HT1080 (cell line): ENCODE measurements at places on chromosomes 3 and 15. TPM values are rescaled to one million over a fixed set of nuclear protein-coding genes. Genes with fewer than 3 reads are reported as not detected.

GRCh38 chr15:36644191-36644896 lies 64.9 kb downstream of the CDIN1 start:
- DNase-seq: no peak

DNA sequence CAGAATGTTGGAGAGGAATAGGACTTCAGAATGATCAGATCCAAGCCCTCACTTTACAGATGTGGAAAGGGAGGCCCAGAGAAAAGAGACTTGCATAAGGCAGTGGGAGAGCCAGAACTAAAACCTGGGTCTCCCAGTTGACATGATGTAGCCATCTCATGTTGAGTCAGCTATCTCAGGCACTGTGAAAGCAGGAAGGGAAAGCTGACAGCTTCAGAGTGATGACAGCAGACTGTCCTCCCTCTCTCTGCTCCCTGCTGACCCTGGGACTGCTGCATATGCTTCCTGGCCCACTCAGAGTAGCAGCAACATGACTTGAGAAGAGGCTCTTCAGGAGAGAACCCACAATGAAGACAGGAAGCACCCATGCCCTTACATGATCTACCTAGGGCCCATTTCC lies 14.7 kb downstream of the FHIT start:
- no peak for DNase-seq

DNA sequence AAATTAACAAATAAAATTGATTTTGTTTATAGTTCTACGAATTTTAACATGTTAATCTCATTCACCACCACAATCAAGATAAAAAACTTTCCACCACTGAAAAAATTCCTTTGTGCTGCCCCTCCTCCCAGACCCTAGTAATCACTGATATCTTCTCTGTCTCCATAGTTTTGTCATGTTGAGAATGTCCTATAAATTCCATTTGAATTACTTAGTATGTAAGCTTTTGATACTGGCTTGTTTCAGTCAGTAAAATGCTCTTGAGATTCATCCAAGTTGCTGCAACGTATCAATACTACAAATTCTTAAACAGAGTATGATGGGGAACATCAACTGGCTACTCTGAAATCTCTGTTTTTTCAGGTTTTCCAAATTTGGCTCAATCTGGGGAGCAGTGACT lies 129.6 kb downstream of the CTNNB1 start:
- no peak for DNase-seq

GRCh38 chr15:55204464-55204863 lies 7.7 kb upstream of the RSL24D1 start:
- DNase-seq: no peak

DNA sequence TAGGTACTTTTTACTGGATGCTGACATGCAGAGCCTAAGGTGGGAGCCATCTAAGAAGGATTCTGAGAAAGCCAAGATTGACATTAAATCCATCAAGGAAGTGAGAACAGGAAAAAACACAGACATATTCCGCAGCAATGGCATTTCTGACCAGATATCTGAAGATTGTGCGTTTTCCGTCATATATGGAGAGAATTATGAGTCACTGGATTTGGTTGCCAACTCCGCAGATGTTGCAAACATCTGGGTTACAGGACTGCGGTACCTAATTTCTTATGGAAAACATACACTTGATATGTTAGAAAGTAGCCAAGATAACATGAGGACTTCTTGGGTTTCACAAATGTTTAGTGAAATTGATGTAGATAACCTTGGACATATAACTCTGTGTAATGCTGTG lies 125.1 kb downstream of the PLCL2 start:
- no peak for DNase-seq

DNA sequence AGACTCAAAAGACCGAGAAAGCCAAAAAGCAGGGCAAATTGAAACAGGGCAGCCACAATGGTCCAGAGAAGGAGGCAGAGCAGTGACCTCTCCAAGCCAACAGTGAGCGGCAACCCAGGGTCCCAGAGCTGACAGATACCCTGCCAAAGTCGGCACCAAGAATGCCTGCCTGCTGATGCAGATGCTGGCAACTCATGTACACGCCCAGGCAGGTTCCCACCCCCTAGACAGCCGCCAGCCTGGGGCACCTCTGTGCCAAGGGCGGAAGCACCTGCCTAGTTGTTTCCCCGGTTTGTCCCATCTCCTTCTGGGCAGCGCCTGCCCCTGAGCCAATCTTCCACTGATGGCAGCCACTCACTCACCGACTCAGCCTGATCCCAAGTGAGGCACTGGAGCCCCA lies 22.1 kb downstream of the KLHL25 start:
- no peak for DNase-seq

GRCh38 chr3:29275309-29275708 lies 5.6 kb upstream of the RBMS3 start:
- no peak for DNase-seq

DNA sequence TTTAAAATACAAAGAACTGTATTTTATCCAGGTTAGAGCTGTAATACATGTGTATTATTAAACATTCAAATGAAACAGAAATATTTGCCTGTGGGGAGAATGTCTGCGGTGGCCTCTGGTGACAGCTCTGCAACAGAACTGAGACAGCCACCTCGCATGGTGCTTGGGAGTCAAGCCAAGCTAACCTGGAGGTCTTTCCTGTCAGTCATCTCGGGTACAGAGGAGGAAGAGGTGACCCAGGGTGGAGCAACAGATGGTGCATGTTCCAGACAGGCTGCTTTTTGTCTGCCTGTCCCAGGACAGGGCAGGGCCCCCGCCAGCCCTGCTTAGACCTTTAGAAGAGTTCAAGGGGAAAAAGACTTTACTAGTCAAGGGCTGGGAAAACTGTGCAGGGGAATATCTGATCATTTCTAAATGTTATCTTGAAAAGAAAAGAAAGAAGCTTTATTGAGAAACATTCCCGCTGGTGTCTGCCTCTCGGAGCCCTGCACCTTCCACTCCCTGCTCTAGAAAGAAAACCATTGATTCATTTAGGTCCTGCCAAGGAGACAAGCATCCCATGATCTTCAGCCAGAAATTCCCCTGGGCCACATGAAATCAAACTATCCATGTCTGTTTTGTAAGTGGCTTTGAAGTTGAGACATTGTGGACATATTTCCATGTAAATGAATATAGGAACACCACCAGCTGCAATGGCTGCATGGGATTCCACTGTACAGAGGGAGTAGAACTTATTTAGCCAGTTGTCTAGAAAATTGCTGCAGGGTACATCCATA lies 5.5 kb upstream of the NR2E3 start:
- DNase-seq: no peak

GRCh38 chr15:66959875-66960274 lies 105.5 kb upstream of the SMAD3 start:
- no peak for DNase-seq

- DNase-seq: no peak
Observed at GRCh38 chr15:67784856-67785430, 40.4 kb upstream of the SKOR1 start.

GRCh38 chr3:114498539-114499370 lies 204.9 kb downstream of the TIGIT start:
- DNase-seq: peak; percentile 96

DNA sequence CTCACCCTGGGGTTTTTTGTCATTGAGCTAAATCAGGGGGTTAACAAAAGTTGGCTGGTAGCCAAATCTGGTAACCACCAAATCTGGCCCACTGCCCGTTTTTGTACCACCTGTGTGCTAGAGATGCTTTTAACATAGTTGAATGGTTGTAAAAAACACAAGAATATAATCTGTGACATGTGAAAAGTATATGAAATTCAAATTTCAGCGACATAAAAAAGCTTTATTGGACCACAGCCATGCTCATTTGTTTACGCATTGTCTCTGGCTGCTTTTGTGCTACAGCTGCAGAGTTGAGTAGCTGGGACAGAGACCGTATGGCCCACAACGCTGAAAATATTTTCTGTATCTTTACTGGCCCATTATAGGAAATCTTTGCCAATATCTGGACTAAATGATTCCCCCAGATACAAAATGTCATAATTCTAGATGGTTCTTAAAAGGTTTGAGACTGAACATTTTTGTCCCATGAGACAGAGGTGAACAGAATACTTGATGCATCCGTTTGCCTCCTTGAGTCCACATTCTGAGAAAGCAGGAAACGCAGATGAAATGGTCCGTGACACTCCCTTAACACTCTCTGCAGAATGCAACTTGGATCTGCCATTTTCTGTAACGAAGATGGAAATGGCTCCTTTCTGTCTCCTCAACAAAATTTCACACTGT lies 120.9 kb upstream of the PDZRN3 start:
- DNase-seq: no peak

- no peak for DNase-seq
Observed at GRCh38 chr15:62950462-62950931, 92.0 kb upstream of the TPM1 start.

DNA sequence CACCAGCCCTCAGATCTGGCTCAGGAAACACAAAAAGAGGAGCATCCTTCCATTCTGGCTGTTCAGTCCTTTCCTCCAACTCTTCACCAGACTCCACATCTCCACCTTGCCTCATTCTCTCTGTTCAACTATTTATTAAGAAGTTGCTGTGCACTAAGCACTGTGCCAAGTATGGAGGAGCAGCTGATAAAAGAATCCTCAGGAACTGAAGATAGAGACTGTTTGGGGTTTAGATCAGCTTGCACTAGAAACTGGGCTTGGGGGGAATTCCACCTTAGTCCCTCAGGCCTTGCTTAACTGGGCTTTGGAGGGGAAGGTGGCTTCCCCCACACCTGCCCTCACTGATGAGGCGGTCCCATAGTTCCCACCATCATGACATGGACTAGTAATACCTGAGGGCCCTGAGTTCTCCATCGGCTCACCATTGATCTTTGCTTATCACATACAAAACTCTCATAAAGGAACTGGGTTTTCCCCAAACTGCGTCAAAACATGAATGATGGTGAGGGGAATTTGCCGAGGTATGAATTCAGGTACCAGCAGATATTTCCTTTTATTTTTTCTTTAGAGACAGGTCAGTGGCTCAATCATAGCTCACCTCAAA lies 1.7 kb upstream of the CCR8 start:
- DNase-seq: no peak

GRCh38 chr3:174100744-174101143 lies 703.2 kb downstream of the NLGN1 start:
- DNase-seq: no peak

GRCh38 chr3:24709956-24710355 lies 215.3 kb upstream of the THRB start:
- no peak for DNase-seq

GRCh38 chr3:132773071-132773619 lies 50.9 kb upstream of the NPHP3 start:
- no peak for DNase-seq

GRCh38 chr3:106296062-106296461 lies 427.2 kb upstream of the CBLB start:
- no peak for DNase-seq

- DNase-seq: no peak
Observed at GRCh38 chr3:28575746-28576613, 227.4 kb upstream of the AZI2 start.

- peak; percentile 63 for DNase-seq
Observed at GRCh38 chr15:79007066-79007465, 62.2 kb upstream of the CTSH start.

GRCh38 chr3:8749316-8749715 lies 15.7 kb downstream of the CAV3 start:
- no peak for DNase-seq

DNA sequence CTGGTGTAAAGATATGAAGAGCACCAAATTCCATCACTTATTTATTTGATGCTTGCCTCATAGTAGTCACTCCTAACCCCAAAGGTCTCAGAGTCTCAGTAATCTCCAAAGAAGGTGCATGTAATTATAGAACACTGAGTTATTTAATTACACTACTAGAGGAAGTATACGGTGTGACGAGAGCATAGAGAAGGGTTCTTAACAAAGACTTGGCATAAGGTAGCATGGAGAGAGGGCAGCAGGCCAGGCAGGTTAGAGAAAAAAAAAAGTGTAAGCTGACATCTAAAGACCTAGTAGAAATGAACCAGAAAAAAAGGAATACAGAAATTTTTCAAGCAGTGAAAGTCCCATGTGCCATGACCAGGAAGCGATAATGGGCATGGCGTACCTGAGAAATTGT lies 213.3 kb upstream of the TGFBR2 start:
- no peak for DNase-seq

DNA sequence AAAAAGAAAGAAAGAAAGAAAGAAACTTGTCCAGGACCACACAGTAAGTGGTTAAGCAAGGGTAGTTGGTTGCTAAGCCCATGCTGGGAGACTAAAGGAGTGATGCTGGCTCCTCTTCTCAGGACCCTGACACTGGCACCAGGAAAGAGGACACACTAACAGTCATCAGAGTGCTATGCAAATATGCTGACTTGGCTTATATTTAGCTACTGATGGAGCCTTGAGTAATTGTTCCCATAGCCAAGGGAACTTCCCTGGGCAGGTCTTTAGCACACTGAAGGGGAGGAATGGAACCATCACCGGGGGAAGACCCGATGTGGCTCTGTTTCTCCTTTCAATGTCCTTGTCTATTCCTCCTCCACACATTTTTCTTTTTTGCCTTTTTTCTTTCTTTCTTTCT lies 6.2 kb downstream of the TMEM40 start:
- DNase-seq: no peak

Gene ZCWPW2
- total RNA-seq: not detected in 2 replicates

Gene GOLGA6L9
- total RNA-seq: 0.29 and 0.67 TPM in 2 replicates

Gene ANKRD28
- 96.1 and 98.7 TPM in 2 replicates for total RNA-seq

Gene SERINC4
- 0.13 and 0.18 TPM in 2 replicates for total RNA-seq

Gene GOLGA6A
- not detected in 2 replicates for total RNA-seq

Gene KY
- total RNA-seq: not detected in 2 replicates

Gene UNC13C
- total RNA-seq: 0.03 TPM in 2 replicates

Gene DISP2
- total RNA-seq: 1.0 and 1.8 TPM in 2 replicates
